Right ventricle myocardium superior (tissue), 1 donor: ENCODE measurements at places on chromosomes 3 and 15. TPM values are rescaled to one million over a fixed set of nuclear protein-coding genes. Genes with fewer than 3 reads are reported as not detected.

GRCh38 chr15:57625703-57626448 lies 34.2 kb downstream of the MYZAP start:
- DNase-seq, result no peak

Gene TAGLN3
- not detected for total RNA-seq

Gene GP5
- total RNA-seq, result not detected

Gene CCR2
- 0.91 TPM for total RNA-seq
